ENCODE measurements at places on chromosomes 11 and 22.
A peak's percentile ranks its signal among the peaks of the same experiment; 100 is the strongest.

DNA sequence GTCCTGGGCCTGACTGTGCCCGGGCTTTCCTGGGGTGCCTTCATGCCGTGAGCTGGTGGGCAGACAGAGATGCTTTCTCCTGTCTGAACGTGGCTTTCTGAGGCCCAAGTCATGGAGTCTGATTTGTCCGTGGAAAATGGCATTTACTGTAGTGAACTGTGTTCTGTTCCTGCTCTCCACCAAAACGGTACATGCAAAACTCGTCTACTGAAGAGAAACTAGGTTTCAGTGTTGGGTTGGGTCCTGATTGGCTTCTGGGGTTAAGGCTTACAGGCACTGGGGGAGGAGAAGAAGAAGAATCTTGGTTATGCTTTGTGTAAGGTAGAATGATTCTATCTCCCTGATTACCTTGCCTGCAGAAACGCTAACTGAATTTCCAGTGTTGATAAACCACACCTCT, 541.7 kb downstream of the NTM start:
- DNase-seq, result no peak

GRCh38 chr22:43734370-43735150, 77.5 kb downstream of the EFCAB6 start:
- no peak for DNase-seq

GRCh38 chr11:12166299-12167060, 56.1 kb downstream of the MICAL2 start:
- no peak for DNase-seq

DNA sequence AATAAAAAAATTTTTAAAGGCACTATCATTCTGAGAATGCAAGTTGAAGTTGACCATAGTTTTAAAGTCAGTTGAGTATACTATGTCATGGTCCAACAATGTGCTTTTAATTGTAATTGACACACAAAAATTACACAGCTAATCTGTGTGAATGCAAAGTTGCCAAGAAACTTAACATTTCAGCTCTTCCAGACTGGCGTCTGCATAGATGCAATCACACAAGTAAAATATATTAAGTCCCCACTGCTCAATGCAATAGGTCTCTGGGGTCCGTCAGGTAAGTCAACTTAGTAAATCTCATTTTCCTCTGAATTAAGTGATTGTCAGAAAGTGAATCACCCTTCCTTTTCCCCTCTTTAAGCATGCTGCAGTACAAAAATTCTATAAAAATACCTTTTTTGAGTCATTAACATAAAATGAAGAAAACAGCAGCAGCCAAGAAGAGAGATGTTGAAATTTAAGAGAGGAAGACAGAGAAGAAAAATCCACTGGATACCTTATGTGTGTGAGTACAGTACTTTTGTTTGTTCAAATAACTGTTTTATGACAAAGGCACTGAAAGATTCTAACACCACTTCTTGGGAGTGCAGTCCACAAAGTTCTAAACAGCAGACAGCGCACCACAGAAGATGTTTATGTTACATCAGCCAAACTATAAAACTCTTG, 5.1 kb downstream of the FZD4 start:
- no peak for DNase-seq

DNA sequence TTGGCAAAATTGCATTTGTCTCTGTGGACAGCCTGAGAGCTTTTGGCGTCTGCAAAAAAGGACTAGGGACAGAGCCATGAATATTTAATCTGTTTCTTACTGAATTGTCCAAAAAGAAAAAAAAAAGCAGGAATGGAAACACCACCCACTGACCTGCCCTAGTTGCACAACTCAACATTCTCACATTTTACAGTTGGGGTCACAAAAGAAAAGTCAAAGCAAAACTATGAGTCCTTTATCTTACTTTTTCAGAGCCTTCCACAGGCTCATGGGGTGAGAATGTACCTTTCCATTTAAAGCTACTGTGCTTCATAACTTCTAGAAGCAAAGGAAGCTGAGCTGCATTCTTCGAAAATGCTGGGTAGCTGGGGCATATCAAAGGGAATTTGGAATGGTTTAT, 225.7 kb downstream of the FAM76B start:
- no peak for DNase-seq

- DNase-seq, result no peak
Measured at GRCh38 chr11:125251956-125252355, 87.4 kb downstream of the PKNOX2 start.

- DNase-seq, result no peak
Measured at GRCh38 chr11:7427733-7428132, 57.6 kb upstream of the OLFML1 start.

DNA sequence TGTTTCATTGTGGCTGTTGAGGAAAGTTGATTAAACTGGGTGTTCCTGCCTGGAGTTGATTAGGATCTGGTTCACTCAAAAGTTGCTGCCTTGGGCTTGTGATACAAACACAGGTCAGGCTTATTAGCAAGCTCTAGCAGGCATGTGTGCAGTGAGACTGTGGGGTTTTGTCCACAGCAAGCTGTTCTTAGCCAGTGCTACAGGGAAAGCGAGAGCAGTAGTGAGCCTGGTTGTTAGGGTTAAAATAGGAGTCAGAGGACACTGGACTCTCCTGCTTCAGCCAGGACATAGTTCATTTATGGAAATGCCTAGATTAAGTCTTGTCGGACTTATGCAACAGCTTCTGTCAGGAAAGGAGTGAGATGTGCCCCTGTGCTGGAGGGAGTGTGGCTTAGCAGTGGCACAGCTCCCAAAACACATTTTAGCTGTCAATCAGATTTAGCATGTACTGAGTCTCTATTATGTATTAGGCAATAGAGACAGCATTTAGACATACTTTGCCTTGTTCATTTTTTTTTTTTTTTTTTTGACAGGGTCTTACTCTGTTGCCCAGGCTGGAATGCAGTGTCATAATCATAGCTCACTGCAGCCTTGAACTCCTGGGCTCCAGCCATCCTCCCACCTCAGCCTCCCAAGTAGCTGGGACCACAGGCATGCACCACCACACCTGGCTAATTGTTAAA, 8.7 kb downstream of the SNRPD3 start:
- no peak for DNase-seq

- no peak for DNase-seq
Measured at GRCh38 chr11:104094576-104094975, 58.1 kb downstream of the DDI1 start.

DNA sequence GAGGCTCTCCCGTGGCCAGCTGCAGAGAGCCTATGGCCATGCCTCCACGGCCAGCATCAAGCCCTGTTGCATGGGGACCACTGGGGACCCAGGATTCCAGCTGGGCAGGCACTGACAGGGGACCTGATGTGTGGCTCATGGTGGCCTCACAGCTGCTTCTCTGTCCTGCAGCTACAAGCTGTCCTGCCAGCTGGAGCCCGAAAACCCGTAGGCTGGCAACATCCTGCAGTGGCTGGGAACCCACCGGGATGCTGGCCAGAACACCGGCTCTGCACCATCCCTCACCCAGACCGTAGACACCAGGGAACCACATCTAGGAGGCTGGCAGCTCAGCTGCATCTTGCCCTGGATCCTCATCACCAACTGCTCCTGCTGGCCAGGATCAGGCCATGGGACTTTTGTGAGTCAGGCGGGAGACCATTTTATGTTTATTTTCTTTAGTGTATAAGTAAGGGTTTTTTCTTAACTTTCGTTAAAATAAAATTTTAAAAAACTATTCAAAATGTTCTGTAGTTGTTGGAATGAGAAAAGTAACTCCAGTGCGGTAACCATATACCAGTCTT, 7.9 kb downstream of the RGL4 start:
- DNase-seq, result no peak

DNA sequence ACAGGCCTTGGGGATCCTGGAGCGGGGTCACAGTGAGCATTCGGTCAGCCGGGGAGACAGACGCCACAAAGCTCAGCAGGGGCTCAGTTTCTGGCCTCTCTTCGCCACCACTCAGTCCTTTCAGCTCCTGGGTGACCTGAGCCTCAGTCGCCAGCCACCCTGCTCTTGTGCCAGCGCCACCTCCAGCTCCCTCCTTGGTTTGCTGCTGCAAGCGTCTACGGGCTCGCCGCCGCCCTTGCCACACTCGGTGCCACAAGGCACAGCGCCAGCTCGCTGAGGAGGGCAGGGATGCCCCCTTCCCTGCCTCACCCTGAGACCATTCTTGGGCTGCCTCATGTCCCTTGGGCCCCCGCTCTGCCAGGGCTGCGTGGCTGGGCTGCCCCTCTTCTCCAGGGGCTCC, 1.5 kb upstream of the EEF1G start:
- DNase-seq, result no peak

DNA sequence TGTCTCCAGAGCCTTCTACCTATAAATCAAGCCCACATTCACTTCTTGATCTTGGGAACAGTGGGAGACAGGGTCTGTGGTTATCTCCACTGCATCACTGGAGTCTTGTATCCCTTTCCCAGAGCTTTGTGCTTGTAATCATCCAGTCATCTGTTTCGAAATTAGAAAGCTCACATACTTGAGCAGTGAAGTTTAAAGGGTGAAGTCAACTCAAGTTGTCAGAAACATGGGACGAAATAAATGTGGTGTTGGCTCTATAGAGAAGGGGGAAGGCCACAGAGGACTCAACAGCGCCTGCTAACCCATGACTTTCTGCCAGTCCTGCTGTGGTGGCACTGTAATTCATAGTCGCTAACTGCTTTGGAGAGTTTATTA, 197.5 kb downstream of the DBX1 start:
- no peak for DNase-seq

- peak; percentile 82 for DNase-seq
Measured at GRCh38 chr11:128506999-128507611, 80.3 kb downstream of the ETS1 start.

DNA sequence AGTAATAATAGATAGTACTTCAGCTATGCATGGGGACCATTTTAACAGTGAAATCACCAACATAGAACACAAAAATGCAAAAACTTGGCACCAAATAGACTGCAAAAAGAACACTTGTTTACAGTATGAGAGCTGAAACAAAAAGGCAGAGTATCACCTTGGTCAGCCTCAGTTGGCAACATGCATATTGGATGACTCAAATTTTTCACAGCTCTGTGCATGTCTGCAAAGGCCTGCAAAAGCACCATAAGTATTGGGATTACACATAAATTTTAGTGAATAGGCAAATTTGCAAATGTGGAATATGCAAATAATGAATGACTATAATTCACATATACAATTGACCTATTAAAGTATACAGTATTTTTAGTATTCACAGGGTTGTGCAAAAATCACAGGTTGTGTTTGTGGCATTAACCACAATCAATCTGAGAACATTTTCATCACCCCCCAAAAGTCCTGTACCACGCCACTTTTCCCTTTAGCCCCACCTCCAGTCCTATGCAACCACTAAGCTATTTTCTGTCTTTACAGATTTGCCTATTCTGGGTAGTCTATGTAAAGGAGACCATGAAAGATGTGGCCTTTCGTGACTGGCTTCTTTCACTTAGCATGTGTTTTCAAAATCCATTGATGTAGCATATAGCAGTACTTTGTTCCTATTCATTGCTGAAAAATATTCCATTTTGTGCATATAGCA, 47.2 kb downstream of the CCDC15 start:
- DNase-seq, result no peak

- no peak for DNase-seq
Measured at GRCh38 chr11:71089571-71089970, 162.8 kb downstream of the SHANK2 start.

- no peak for DNase-seq
Measured at GRCh38 chr11:92397221-92397755, 172.7 kb downstream of the FAT3 start.

- DNase-seq, result no peak
Measured at GRCh38 chr22:32905400-32905799, 103.9 kb downstream of the TIMP3 start.

DNA sequence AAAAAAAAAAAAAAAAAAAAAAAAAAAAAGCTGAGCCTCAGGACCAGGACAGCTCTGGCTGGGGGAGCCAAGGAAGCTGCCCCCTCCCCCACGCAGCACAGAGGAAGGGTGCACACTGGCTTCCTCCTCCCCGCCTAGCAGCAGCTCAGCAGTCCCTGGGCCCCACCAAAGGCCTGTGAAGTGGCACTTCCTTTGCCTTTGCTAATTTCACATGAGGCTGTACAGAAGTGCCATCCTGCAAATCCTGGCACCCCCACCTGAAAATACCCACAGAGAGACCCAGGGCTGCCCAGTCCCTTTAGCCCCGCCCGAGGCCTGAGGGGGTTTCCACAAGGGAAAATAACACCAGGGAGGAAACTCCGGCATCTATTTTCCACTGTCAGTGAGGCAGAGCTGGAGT, 3.9 kb downstream of the RHOG start:
- DNase-seq, result no peak

DNA sequence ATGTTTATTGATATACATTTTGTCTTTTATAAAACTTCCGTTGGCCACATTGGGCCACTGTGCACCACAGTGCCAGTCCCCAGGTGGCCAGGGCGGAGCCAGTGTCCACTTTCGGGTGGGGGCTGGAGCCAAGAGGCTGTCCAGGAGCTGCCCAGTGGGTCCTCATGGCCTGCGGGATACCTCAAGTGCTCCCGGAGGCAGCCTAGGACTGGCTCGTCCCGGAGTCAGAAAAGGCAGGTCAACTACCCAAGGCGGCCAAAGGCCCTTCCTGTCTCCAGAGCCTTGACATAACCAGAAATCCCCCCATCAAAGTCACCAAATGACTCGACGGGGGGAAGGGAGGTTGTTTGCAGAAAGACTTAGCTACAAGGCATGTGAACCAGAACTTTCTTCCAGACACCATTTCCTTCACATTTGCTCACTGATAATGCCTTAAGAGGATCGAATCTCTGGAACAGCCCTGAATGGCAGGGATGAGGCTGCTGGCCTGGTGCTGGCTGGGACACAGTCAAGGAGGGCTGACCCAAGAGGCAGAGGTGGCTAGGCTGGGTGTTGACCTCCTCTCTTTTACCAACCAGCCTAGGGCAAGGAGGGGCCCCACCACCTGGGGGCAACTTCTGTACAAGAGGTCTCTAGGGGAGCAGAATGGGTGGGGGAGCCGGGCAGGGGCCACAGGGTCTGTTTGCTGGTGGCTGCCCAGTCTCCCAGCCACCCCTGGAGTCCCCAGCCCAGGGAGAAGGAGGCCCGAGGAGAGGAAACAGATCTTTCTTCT, 8.4 kb downstream of the MRGPRF start:
- DNase-seq, result no peak

DNA sequence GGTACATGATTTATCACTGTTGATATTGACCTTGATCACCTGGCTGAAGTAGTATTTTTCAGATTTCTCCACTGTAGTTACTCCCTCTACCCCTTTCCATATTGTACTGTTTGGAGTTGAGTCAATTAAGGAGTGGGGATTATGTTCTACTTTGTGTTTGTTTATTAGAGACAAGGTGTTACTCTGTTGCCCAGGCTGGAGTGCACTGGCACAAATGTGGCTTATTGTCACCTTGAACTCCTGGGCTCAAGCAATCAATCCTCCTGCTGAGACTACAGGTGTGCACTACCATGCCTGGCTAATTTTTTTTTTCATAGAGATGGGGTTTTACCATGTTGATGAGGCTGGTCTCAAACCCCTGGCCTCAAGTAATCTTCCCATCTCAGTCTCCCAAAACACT, 85.3 kb upstream of the CCDC90B start:
- no peak for DNase-seq

DNA sequence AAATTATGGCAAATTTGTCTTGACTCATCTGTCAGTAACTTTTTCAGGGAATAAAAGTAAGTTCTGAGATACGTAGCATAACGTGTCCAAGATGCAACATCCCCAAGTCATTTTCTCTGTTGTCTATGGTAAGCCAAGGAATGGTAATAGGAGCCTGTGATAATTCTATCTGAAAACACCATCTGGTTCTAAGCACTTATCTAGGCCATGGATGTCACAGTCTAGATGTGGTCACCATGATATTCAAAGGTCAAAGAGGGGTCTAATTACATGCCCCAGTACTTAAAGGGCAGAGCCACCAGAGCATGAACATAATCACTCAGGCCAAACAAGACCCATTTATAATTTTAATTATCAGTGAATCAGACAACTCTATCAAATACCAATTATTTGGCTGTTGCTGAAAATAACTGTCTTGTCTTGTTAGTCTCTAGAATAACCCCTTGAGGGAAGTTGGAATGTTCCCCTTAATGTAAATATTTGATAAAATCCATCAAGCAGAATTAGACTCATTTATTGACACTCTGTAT, 225.1 kb upstream of the MPPED2 start:
- no peak for DNase-seq

Measured in kidney capillary endothelial cell (primary cell).